ENCODE measurements at places on chromosomes 3 and 15.
A peak's percentile ranks its signal among the peaks of the same experiment; 100 is the strongest.

- DNase-seq: peak; percentile 95
Observed at GRCh38 chr3:45647148-45647619, 42.0 kb upstream of the SACM1L start.

- DNase-seq: no peak
Observed at GRCh38 chr3:24096695-24097290, 151.7 kb downstream of the NR1D2 start.

GRCh38 chr15:41575282-41575681, 16.3 kb downstream of the TYRO3 start:
- DNase-seq: no peak

DNA sequence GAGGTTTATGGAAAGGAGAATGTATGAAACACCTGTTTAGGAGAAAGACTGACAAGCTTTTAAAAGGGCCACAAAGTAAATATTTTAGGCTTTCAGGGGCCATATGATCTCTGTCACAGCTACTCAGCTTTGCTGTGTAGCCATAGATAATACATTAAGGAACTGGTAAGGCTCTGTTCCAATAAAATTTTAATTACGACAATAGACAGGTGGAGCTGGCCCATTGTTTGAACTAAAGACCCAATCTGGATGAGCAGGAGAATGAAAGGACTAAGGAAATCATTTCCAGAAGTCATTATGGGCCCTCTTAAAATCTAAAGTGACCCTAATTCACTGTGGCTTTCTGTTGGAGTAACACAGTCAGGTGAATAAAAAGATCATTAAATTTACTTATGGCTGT, 48.5 kb upstream of the SLC12A8 start:
- DNase-seq: no peak

GRCh38 chr15:78995921-78996893, 51.4 kb upstream of the CTSH start:
- no peak for DNase-seq

GRCh38 chr15:37037850-37038715, 62.3 kb downstream of the MEIS2 start:
- DNase-seq: no peak

DNA sequence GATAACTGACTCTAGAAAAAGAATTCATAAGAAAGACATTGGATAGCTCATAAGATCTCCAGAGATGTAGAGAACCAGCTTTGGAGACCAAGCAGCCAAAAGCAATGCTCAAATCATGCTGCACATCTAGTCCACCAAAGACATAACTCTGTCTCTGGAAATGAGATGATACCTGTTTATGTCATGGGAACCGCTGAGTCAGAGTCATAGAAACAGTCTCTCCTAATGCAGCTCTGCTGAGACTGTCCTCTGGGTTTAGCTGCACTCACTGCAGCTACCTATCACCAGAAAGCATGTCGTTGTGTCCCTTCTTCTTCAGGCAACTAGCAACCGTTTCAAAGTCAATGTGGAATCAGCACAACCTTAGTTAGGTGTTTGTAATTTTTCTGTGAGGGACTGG, 218.5 kb upstream of the ROBO1 start:
- no peak for DNase-seq

GRCh38 chr15:40991355-40991754, 38.1 kb downstream of the CHAC1 start:
- DNase-seq: no peak

- DNase-seq: no peak
Observed at GRCh38 chr3:194325424-194326153, 25.5 kb downstream of the CPN2 start.

- peak; percentile 58 for DNase-seq
Observed at GRCh38 chr3:133377396-133377795, 22.5 kb upstream of the BFSP2 start.

DNA sequence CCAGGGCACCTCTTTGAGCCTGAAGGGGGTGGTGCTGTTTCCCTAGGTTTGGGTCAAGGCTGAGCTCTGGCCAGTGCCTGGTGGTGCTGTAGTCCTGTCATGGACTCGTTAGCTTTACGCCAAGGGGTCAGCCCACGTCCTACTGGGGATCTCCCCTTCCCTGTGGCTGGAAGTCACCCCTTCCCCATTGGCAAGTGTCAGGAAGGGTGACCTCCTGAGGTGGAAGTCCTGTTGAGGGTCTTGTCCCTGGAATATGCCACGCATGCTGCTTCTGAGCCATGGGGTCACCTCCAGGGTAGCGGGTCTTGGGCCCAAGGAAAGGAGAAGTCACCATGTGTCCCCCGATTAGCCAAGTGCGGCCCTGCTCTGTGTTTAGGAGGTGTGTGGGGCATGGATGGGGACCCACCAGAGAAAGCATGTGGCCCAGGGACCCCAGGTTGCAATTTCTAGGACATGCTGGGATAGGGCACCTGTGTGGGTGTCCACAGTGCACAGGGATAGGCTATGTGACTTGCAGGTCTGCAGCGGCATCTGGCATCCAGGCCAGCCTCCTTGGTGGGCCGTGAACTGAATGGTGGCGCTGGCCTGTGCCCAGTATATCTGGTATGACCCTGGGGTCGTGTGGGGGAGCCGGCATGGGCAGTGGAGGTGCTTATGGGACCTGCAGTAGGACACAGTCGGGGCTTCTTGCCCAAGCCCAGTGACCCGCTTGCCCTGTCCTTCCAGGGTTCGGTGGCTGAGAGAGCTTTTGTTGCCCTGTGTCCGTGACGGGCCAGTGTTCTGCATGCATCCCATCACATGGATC, 226.7 kb downstream of the SNRPN start:
- DNase-seq: no peak

- peak; percentile 19 for DNase-seq
Observed at GRCh38 chr15:39593656-39594445, 13.0 kb downstream of the THBS1 start.

DNA sequence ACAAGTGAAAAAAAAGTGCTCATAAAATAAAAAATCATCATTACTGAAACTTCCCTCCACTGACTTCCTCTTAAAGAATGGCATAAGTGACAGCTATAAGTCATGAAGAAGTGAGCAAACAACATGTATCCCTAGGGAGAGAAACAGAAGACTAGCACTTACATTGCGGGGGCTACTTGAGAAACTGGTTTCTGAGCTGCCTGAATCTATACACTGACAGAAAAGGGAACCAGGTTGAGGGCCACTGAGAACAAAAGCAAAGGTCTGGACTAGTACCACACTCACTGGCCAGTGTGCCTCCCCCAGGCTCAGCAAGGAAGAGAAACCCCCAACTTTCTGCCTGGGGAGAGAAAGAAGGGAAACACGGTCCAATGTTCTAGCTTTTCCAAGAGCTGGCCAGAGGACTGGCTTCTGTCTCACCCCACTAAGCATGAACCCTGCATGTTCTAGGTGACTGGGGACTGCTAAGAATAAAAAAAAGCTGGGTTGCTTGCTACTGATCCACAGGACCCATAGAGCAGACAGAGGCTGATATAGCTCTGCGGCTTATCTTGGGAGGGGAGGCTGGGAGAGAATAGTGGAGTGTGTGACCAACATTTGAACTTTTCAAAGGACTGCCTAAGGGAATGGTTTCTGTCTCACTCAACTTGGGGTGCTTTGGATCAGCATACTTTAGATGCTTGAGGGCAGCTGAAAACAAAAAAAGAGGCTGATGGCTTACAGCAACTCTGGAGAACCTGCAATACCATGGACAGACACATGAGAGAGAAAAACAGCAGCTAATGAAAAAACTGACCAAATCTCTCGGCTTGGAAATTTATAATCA, 8.1 kb downstream of the RAD18 start:
- peak; percentile 65 for DNase-seq

DNA sequence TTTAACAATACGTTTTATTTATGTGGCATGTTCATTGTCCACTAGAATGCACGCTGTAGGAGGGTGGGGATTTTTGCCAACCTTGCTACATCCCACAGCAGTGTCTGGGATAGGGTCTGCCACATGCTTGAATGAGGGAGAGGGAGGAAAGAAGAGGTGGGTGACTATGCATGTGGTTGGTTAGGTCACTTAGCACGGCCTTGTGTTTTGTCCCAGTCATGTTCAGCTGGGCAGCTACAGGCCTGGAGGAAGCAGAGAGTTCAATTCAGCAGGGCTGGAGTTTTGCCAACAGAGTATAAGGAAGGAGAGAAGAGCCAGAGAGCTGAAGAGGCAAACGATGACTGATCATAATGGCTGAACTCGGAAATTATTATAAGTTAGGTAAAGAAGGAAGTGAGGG, 268.4 kb upstream of the NSMCE3 start:
- no peak for DNase-seq
